Stimulated activated CD8-positive, alpha-beta memory T cell treated with anti-CD3 and anti-CD28 coated beads, Interleukin-15, amount 100 ng/mL, for 24 hours (primary cell): ENCODE measurements at places on chromosomes 2 and 18.

DNA sequence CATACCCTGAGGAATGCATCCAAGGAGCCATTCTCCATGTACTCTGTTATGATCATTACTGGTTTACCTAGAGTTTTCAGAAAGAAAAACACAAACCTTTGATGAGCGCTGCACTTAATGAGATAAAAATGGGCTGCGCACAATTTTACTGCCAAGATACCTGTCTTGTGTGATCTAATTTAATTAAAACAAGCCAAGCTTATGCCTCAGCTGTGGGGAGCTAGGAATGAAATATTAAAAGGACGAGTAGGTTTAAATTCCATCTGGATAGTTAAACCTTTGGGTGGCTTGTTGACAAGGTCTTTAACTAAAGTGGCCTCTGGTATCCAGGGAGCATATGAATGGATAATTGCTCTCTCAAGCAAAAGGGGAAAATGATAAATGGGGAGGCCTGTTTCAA is 135.0 kb downstream of the EPHA4 start:
- no peak for DNase-seq

GRCh38 chr2:240412211-240412861 is 23.1 kb upstream of the GPC1 start:
- DNase-seq: no peak

DNA sequence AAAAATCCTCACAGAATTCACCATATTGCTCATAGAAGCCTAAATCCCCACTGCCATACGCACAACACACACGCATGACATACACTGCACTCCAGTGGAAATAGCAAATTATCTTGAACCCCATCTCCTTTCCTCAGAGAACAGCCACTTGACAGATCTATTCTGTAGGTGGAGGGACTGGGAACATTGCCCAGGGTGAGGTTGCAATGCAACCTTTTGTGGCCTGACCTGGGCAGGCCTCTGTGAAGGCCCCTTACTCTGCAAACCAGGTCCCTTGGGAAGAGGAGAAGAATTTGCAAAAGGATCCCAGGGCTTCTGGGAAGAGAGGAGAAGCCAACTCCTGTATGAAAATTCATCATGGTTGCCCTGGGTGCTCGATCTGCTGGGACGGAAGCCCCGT is 51.9 kb downstream of the SDC1 start:
- no peak for DNase-seq

- no peak for DNase-seq
These were observed 87.9 kb upstream of the ALPP start for GRCh38 chr2:232290668-232291067.

DNA sequence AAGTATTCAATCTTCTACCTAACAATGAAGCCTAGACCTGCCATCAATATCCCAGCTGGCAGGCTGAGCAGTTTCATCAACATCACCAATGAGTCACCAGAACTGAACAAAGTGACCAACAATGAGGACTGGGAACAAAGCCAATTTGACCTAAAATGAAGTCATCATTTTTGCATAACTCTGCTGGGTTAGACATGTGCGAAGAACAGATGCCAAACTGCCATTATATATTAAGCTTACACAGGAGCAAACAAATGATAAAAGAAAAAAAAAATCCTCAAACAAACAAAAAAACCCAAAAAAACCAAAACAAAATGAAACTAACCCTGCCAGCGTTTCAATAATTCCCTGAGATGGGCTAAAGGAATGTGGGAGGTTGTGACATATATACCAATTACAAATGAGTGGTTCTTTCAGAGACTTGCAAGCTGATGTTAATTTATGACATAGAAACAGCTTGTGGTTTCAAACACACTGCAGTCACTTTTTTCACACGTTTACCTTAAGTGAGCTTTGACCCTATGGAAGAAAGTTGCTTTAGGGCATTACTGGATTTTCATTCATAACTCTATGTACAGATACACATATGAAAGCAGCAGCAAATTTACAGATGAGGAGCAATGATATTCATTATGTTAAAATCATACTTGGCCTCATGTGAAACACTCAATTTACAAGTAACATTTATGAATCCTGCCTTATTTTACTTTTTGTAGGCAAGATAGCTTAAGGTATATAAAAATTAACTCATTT is 56.9 kb upstream of the CCDC141 start:
- no peak for DNase-seq
